ENCODE measurements at places on chromosomes 16 and 17.

GRCh38 chr17:76909971-76910760, 42.0 kb downstream of the MGAT5B start:
- DNase-seq: no peak

DNA sequence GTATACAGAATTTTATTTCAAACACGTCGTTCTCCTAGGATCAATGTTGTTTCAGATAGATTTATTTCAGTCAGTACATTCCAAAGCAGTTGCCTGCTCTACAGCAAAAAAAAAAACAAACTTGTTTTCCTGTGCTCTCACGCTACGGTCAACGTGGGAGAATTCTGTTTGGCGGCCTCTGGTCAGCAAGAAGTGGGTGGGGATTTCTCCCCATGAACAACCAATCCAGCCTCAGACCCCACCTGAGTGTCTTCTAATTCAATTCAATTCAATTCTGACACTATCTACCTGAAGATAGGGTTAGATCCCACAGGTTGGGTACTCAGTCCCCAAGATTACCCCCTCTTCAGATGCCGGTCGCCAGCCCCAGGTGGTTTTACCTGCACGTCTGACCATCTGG, 22.1 kb downstream of the C17orf58 start:
- DNase-seq: no peak

- DNase-seq: no peak
Measured at GRCh38 chr16:4309833-4310266, 6.0 kb upstream of the GLIS2 start.

- DNase-seq: peak; percentile 57
Measured at GRCh38 chr16:89574681-89575246, 794 bp upstream of the CPNE7 start.

DNA sequence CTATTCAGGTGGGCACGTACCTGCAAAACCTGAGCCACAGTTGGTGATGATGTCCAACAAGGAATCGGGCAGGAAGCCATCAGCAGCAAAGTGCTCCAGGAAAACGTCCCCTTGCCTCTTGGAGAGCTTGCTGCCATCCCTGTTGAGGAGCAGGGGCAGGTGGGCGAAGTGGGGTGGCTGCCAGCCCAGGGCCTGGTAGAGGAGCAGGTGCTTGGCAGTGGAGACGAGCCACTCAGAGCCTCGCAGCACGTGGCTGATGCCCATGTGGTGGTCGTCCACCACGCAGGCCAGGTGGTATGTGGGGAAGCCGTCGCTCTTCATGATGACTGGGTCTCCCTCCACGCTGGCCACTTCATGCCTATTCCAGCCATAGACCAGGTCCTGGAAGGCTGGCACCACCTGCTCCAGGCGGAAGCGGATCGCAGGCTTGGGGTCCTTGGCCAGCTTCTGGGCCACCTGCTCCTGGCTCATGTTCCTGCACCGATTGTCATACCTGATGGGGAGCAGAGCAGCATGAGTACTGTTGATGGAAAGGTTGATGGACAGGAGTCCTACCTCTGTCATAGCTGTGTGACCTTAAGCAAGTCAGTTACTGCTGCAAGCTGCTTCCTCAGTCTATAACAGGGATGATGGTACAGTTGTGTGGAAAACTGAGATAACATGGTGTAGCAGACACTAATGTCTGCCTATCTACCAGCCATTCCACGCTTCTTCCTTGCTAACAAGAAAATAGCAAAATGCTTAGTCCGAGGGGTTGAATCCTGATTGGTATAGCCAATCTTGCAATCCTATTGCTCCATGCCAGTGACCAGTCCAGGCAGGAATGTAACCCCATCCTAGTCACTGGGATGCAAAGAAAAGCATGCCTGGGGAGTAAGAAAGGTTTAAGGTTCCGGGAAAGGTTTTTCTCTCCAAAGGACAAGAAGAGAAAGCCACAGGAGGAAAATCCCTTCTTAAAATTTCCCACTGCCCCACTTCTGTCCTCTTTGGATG, 22.0 kb downstream of the EARS2 start:
- DNase-seq: no peak

DNA sequence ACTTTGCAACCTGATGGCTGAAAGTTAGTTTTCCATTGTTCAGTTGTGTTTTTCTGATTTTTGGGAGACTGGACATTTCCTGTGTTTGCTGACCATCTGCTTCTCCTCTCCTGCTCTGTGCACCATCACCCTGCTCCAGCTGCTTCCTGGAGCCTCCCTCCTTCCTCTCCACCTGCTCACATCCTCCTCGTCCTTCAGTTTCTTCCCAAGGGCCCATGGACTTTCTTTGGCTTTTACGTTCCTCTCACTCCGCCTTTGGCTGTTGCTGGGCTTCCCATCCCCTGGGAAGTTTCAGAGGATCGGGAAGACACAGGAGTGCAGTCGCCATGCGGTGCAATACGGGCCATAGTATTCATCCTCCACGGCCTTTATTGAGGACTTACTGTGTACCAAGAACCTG, 61.6 kb downstream of the TNFRSF13B start:
- no peak for DNase-seq

GRCh38 chr16:58099956-58100300, 29.3 kb downstream of the CFAP20 start:
- DNase-seq: no peak

DNA sequence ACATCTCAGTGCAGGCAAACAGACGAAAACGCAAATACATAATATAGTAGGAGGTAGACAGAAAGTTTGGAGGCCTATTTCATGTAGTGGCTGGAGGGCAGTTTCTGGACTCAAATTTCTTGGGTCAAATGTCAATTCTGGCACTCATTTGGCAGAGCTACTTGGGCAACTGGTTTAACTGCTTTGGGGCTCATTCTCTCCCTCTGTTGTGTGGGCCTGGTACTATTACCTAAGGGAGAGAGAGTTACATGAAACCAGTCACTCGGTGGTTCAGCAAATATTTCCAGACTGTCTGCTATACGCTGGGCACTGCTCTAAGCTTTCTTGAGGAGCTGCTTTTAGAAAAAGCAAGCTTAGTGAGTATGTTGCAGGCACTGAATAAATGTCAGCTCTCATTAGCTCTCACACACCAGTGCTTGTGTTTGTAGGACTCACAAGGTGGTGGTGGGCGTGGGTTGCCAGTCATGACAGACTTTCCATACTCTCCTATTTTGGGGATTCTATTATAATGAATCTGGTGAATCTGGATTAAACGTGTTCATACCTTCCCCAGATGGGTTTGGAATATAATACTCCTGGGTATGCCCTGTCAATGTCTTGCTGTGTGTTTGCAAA, 1.8 kb upstream of the SHISA9 start:
- DNase-seq: no peak

DNA sequence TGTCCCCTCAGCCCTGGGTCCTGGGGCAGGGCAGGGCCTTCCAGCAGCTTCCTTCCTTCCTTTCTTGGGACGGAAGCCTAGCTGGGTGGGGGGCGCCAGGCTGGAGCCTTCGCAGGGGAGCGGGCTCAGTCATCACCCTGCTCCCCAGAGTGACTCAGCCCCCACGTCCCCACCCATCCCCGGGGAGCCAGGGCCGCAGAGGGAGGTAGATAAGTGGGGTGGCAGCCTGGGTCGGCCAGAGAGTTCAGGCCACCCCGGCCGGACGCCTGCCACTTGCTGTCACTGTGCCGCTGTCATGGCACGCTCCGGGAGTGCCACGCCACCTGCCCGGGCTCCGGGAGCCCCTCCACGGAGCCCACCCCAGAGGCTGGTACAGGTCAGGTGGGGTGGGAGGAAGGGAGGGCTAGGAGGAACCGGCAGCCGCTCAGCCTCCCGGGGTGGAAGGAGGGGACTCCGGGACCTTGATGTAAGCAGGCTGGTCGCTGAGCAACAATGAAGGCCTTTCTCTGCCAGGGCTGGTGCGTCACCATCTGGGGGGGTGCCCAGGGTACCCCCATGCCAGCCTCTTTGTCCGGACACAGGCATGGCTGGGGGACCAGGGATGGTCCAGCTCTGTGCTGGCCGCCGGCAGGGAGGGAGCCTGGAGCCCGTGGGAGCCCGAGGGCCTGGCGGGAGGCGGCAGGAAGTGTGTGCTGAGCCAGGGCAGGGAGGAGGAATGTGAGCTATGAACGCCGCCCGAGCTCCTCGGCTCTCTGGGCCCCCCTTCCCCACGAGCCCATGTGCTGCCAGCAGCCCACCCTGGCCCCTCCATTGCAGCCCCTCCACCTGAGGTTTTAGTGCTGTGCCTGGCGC, 6.6 kb downstream of the NHERF2 start:
- DNase-seq: no peak

- no peak for DNase-seq
Measured at GRCh38 chr17:79011451-79012147, 2.0 kb upstream of the CANT1 start.

DNA sequence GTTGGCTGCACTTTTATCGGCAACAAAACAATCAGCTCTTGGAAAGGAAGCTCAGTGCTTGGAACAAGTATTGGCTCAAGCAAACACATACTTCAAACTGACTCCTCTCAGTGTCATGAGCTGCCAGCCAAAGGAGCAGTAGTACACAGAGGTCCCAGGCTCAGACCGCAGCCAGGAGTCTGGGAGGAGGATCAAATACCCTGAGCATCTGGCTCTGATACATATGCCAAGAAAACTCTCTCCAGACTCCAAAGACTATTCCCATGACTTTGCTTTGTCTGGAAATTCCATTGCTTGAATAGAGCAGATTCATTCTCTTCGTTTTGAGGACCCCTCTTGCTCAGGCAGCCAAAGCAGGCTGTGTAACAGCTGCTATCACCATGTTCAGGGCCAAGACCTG, 501.6 kb upstream of the PSMD7 start:
- DNase-seq: no peak

DNA sequence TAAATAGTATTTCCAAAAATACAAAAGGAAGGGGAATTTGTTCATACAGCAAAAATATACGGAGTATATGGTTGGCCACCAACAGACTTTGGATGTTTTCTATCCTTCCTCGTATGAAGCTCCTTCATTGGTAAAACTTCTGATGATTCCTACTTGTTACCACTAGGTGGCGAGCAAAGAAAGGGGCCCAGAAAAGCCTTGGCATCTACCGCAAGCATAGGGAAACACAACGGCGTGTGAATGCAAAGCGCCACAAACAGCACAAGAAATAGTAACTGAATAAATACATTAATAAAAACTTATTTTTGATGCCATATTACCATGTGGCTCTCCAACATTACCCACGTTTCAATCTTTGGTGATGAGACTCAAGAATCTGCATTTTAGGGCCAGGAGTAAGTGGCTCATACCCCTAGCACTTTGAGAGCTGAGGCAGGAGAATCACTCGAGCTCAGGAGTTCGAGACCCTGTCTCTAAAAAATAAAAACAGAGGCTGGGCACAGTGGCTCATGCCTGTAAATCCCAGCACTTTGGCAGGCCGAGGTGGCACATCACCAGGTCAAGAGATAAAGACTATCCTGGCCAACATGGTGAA, 34.5 kb downstream of the YWHAE start:
- DNase-seq: no peak

- no peak for DNase-seq
Measured at GRCh38 chr17:49252148-49252695, 21.6 kb upstream of the PHOSPHO1 start.

- DNase-seq: no peak
Measured at GRCh38 chr16:58510776-58511628, 4.3 kb upstream of the SETD6 start.

DNA sequence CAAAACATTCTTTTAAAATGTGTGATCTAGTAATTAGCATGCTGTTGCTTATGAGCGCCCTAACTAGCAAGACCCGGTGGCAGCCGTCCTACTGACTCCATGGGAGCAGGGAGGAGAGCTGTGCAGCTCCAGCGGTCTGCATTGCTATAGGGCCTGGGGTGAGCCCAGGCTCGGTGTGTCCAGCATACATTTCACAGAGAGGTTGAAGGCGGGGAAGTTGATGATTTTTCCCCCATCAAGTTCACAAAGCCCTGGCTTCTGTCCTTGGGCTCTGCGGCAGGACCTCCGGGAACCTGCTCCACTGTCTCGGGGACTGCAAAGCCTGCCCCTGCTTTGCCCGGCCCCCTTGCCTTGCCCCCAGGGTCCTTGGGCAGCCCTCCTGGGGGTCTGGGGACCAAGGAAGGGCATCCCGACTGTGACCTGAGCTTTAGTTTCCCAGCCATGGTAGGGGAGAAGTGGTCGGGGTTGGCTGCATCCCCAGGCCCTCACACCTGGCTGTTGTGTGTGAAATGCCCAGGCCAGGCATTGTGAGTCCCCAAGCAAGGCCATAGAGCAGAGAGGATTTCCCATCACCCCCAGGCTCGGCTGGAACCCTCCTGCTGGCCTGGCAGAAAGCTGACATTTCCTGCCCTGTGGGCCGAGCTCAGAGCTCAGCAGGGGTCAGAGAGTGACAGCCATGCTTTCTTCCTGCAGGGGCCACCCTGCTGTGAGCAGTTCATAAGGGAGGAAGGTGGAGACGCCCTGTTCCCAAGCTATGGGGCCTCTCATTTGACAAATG, 24.8 kb downstream of the KCNJ12 start:
- no peak for DNase-seq

DNA sequence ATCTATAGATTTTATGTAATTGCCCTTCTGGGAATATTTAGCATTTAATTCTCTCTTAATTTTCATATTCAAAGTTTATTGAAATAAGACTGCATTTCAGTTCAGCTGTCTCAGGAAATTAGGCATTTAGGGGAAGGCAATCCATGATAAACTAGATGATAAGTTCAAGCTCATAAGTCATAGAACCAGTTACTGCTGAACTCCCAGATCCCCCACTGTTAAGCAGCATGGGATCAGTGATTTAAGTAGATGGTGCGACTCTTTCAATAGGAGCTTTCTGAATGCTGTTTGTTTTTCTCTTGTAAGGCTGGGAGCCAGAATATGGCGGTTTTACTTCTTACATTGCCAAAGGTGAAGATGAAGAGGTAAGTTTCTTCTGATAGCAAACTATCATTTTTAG, 23.8 kb downstream of the OGFOD1 start:
- no peak for DNase-seq

DNA sequence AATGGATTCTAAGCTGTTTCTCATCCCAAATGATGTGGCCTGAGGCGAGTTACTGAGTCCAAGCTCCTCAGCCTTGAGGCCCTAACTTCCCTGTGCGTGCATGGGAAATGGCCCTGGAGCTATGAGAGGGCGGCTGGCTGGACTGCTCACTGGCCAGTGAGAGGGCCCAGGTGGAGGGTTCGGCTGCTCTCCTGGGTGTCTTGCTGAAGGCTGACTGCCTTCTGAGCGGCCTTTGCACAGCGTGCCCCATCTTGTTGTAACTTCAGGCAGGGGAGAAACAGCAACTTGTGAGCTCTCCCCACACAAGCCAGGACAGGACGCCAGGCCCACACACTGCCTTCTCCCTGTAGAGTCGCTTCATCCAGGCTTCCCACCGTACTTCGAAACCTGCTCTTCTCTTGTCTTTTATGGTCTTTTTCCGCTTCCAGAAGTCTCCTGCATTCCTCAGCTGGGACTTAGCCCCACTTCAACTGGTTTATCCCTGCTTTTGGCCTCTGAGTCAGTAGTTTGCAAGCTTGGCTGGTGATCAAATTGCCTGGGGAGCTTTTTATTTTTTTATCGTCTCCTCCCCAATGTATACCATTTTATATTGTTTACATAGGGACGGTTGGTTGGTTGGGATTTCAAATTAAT, 13.3 kb downstream of the CDH3 start:
- DNase-seq: no peak

GRCh38 chr17:3719265-3719664, 4.4 kb upstream of the HASPIN start:
- no peak for DNase-seq

GRCh38 chr17:81026266-81027036, 8.5 kb upstream of the BAIAP2 start:
- no peak for DNase-seq

GRCh38 chr17:50165466-50165865, 339 bp upstream of the SGCA start:
- DNase-seq: no peak

- DNase-seq: no peak
Measured at GRCh38 chr16:23015580-23015979, 133.7 kb downstream of the USP31 start.

GRCh38 chr17:82338858-82339633, 5.5 kb upstream of the SECTM1 start:
- no peak for DNase-seq
